ENCODE measurements at places on chromosomes 5 and 9. TPM values are rescaled to one million over a fixed set of nuclear protein-coding genes. Genes with fewer than 3 reads are reported as not detected.

DNA sequence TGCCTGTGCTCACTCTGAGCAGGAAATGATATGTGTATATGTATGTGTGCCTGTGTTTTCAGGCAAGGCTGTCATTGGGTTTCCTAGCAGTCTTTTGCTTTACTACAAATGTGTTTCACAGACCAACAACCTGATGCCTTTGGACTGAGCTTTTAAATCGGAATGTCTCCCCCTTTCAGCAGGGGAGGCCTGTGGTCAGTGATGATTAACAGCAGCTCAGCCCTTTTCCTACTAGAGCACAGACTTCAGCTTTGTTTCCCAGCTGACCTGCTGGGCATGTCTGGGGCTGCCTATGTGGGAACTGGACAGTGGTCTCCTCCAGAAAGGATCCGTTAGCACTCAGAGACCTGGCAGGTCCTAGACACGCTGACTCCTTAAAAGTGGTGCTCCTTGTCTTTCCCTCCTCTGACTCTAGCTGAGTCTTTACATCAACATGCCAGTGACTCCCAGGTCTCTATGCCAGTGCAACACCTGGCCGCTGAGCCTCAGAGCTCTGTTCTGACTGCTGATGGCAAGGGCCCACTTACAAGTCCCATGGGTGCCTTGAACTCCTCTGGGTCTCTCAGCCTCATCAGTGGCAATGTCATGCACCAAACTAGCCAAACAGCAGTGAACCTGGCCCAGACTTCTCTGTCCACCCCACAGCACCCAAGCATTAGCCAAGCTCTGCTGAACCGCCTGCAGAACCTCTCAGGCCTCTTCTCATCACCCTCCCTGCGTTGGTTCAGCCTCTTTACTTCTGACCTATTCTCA lies 7.7 kb downstream of the MACROH2A1 start:
- DNase-seq = no peak

DNA sequence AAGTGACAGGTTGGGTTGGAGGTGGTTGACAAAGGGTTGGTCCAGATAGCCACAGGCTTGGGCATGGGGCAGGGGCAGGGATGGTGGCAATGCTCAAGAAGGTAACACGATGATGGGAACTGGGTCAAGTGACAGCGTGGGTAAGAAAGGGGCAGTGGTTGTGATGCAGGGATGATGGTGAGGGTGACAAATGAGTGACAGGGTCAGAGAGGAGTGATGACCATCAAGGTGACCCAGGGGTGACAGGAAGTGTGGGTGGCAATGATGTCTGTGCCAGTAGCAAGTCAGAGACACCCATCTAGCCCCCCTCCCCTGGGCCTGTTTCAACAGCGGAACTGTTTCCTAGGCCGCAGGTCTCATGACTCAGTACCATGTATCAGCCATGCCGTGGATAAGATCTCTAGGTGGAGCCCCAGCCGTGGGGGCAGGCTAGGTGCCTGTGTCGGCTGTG lies 20.5 kb downstream of the AQP3 start:
- DNase-seq = no peak

The FRMD3 gene
- 2.8 TPM for polyA plus RNA-seq

The SPATA31A3 gene
- polyA plus RNA-seq = not detected

The ZNF366 gene
- polyA plus RNA-seq = 4.4 TPM
